Skin of body (tissue), 3 donors: ENCODE measurements at places on chromosomes 7 and 10.

GRCh38 chr7:30433506-30433905 is 45.1 kb downstream of the NOD1 start:
- no peak for DNase-seq

- DNase-seq: no peak
These were observed 629.6 kb upstream of the MGMT start for GRCh38 chr10:128837478-128837877.

GRCh38 chr10:110141185-110141584 is 66.2 kb upstream of the MXI1 start:
- no peak for DNase-seq

- DNase-seq: no peak
These were observed 7.9 kb upstream of the CRYGN start for GRCh38 chr7:151447901-151448260.

GRCh38 chr7:81036057-81036456 is 117.2 kb upstream of the SEMA3C start:
- no peak for DNase-seq
